Ammon's horn (tissue), 1 donor: ENCODE measurements at places on chromosomes 16 and 17.

DNA sequence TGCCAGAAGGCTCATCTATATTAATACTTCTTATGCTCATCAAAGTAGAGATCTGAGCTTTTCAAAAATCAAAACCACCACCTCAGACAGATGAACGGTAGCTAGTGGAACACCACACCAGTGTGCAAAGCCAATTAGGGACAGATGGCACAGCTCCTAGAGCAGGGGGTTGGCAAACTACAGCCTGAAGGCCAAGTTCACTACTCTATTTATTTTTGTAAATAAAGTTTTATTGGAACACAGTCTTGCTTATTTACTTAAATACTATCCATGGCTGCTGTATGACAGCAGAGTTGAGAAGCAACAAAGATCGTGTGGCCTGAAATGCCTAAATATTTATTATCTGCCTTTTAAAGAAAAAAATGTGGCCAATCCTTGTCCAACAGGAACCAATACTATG, 56.8 kb downstream of the AMFR start:
- DNase-seq, result no peak

DNA sequence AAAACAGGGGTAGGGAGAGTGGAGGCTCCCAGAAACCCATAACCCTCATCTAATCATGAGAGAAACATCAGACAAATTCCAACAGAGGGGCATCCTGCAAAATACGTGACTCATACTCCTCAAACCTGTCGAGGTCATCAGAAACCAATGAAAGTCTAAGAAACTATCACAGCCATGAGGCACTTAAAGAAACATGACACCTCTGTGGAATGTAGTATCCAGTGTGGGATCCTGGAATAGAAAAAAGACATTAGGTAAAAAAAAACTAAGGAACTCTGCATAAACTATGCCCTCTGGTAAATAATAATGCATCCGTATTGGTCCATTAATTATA, 16.4 kb downstream of the CDH5 start:
- DNase-seq, result no peak

DNA sequence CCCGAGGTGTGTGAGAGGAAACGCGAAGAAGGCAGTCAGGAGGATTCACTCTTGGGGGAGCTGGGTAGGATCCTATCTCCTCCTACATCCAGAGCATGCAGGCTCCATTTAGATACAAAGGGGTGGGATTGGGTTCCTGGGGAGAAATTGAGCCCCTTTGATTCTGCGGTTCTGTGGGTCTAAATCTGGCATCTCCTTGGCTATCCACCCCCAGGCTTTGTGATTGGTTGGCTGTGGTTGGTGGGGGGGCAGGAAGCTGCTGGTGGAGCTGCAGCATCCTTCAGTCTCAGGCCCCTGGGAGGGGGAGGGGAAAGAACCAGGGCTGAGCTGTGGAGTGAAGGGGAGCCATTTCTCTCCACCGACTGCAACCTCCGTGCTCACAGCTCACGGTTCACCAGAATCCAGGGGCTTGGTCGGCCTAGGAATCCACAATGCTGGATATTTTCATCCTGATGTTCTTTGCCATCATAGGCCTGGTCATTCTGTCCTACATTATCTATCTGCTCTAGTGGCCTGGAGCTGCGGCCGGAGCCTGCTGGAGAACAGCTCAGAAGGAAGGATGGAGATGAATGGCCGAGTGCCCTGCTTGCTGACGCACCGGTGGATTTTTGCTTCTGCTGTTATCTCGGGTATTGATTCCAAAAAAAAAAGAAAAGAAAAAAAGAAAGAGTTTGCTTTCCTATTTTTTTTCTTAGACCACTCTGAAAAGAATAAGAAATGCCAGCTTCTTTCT, at the start of gene LASP1NB:
Gene LASP1NB, plus strand, starts transcription at position 352 of the 733 bp plus-strand sequence.
- DNase-seq, result peak; percentile 95

- peak; percentile 76 for DNase-seq
Observed at GRCh38 chr16:4894276-4895150, 42.4 kb downstream of the PPL start.

DNA sequence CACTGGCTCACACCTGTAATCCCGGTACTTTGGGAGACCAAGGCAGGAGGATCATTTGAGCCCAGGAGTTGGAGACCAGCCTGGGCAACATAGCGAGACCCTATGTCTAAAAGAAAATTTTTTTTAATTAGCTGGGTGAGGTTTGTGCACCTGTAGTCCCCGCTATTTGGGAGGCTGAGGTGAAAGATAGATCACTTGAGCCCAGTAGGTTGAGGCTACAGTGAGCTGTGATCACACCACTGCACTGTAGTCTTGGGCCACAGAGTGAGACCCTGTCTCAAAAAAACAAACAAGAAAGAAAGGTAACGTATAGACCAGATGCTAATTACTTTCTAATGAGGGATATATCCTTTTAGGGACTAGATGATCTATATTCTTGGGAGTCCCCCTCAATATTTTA, 8.1 kb downstream of the NOL11 start:
- no peak for DNase-seq

- no peak for DNase-seq
Observed at GRCh38 chr16:81511371-81511770, 66.8 kb downstream of the CMIP start.

GRCh38 chr16:79100447-79100846, 500.1 kb downstream of the MAF start:
- DNase-seq, result no peak

GRCh38 chr17:48615047-48615962, at the start of gene HOXB8:
Gene HOXB8, minus strand, starts transcription at chr17:48615292. Its CDS starts 588 bp downstream, at chr17:48614704.
- no peak for DNase-seq

GRCh38 chr16:11423315-11424117, 78.3 kb downstream of the RMI2 start:
- no peak for DNase-seq

DNA sequence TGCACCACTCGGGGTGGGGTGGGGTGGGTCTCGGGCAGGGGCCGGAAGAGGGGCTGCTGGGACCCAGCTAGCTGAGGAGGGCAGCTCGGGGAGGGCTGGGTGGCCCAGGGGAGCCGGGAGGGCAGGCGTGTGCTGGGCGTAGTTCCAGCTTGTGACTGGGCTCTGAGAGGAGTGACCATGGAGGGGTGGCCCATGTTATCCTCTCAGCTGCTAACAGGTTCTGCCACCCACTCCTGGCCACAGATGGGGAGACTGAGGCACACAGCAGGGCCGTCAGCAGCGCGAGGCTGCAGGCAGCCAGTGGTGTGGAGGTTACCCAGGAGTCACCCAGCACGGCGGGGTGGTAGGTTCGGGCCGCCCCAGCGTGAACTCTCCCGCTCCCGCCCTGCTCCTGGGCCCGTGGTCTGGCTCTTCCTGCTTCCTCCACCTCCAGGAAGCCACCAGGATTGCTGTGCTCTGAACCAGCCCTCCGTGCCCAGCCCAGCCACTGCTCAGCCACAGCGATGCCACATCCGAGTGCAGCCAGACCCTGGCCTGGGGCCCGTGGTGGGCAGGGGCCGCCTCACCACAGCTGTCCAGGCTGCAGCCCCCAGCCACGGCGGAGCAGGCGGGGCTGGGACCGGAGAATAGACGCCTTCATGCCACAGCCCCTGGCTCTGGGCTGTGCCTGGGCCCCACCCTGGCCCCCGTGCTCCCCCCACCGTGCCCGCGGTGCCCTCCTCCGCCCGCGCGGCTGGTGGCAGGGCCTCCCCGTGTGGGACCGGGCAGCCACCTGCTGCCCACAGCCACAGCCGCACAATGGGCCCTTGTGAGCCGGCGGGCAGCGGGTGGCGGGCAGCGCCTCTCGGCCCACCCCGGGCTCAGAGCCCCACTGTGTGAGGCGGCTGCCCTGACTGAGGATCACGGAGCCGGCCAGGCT, 26.3 kb upstream of the SSTR5 start:
- DNase-seq, result peak; percentile 94

- DNase-seq, result no peak
Observed at GRCh38 chr16:4003576-4003975, 112.7 kb downstream of the ADCY9 start.

DNA sequence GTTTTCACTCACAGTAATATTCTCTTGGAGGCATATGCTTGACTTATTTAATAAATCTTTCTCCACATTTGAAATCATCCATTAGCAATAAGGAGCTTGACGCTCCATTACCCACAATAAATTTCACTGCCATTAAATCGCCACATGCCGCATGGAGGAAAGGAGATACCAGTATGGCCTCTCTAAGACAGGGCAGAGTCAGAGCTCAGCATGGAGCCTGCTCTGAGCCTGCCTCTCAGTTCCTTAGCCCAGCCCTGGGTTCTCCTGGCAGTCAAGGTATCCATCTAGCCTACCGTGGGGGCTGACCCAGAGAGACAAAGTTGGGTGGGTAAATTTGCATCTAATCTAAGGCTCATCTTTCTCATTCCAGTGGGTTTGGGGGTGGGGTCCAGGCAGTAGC, 80.3 kb upstream of the CES5A start:
- no peak for DNase-seq

- DNase-seq, result no peak
Observed at GRCh38 chr16:85579191-85579590, 33.9 kb upstream of the GSE1 start.

GRCh38 chr16:3643095-3643730, 11.3 kb upstream of the DNASE1 start:
- no peak for DNase-seq

- peak; percentile 18 for DNase-seq
Observed at GRCh38 chr17:42895185-42895555, 5.4 kb upstream of the G6PC1 start.

GRCh38 chr16:53971616-53972015, 267.7 kb downstream of the FTO start:
- no peak for DNase-seq

- no peak for DNase-seq
Observed at GRCh38 chr16:50838165-50838564, 96.3 kb downstream of the CYLD start.

DNA sequence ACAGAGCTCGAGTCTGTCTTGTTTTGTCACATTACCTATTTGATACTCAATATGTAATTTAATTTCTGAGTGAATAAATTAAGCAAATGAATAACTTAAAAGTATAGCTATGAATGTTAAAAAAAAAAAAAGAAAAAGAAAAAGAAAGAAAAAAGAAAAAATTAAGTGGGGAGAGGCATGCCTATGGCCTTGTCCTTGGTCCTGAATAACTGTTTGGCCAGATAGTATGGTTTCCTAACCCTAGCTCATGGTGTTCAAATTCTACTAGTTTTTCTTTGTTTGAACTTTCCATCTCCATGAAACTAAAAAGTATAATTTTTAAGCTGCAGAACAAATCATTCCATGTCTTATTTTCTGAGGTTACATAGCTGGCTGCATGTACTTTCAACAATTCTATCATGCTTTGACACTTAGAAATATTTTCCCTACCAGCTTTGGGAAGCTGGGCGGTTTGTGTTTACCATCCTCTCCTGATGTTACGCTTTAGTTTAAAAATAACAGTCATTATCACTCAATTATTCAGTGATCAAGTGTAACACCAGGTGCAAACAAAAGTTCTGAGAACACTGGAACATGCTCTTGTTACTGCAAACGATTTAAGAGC, 31.8 kb downstream of the TOX3 start:
- no peak for DNase-seq

- DNase-seq, result no peak
Observed at GRCh38 chr16:86232496-86232895, 277.8 kb upstream of the FOXF1 start.

GRCh38 chr17:47840001-47840741, 902 bp downstream of the SCRN2 start:
- DNase-seq, result no peak

- DNase-seq, result peak; percentile 79
Observed at GRCh38 chr16:11396241-11397048, 51.2 kb downstream of the RMI2 start.

GRCh38 chr17:50056217-50056960, 479 bp downstream of the ITGA3 start:
- DNase-seq, result peak; percentile 60

DNA sequence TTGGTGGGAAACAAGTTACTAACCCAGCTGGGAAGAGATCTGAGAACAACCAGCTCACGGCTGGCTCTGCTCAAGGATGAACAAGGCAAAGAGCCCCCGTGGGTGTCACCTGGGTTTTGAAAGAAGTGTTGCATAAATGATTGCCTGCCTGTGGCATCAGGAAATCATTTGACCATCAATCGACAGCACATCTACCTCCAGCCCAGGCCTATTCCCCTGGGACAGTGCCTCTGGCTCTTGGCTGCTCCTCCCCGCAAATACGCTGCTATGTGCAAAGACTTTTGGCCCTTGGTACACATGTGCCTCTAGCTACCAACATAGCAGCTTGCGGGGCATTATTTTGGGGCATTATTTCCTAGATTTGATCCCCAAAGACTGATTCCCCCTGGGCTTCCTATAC, 39.4 kb upstream of the SMPD3 start:
- DNase-seq, result no peak

DNA sequence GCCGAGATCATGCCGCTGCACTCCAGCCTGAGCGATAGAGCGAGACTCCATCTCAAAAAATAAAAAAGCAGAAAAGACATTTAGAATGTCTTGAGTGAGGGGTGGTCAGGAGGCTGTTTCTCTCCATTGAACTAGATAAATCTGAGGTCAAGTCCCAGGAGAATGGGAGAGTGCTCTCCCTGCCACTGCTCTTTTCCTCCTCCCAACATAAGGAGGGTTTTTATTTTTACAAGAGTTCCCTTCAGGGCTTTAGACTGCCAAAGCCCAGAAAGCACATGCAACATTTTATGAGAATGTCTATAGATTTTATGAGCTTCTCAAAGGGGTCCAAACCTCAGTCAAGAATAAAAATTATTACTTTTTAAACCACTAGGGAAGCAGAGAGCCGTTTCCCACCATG, 1.6 kb downstream of the RND2 start:
- no peak for DNase-seq

GRCh38 chr17:15890279-15890892, 54.5 kb upstream of the ADORA2B start:
- no peak for DNase-seq

GRCh38 chr16:5605404-5605803, 507.8 kb upstream of the EEF2KMT start:
- no peak for DNase-seq

DNA sequence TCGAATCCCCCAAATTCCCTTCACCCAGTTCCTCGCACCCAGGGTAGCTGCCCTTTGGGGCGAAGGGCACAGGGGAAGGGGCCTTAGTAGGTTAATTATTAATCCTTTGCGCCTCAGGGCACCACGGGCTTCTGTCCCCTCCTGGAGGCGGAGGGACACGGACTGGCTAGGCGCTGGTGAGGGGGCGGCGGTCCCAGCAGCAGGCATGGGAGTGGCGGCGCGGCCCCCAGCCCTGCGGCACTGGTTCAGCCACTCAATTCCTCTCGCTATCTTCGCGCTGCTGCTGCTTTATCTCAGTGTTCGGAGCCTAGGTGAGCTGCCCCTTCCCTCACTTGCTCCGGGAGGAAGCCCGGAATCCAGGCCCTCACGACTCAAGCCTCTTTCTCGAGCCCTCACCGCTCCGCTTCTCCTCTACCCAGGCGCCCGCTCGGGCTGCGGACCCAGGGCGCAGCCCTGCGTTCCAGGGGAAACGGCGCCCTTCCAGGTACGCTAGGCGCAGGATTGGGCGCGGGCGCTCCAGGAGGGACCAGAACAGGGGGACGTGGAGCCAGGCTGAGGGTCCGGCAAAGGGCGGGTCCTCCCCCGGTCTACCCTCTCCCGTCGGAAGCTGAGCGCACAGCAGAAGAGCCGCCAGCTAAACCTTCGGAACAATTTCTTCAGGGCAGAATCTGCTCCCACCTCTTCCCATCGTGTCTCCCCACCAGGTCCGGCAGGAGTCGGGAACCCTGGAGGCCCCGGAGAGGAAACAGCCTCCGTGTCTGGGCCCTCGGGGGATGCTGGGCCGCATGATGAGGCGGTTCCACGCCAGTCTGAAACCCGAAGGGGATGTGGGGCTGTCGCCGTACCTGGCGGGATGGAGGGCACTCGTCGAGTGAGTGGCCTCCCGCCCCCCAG, at the start of gene GLTPD2:
Gene GLTPD2, plus strand, starts transcription at position 158 of the 894 bp plus-strand sequence. Its CDS starts 48 bp downstream, at position 206.
- DNase-seq, result no peak
